ENCODE measurements at places on chromosomes 1 and 21. TPM values are rescaled to one million over a fixed set of nuclear protein-coding genes. Genes with fewer than 3 reads are reported as not detected.

The ANGPTL3 gene
- not detected for total RNA-seq

The LEFTY2 gene
- not detected for total RNA-seq

The SLC6A9 gene
- 11.4 TPM for total RNA-seq

The RNF186 gene
- total RNA-seq: not detected

The NES gene
- 6.1 TPM for total RNA-seq

The PPIAL4G gene
- total RNA-seq: not detected

The FCRL4 gene
- not detected for total RNA-seq

The RHBG gene
- total RNA-seq: not detected

The ZNF648 gene
- total RNA-seq: not detected

The COL24A1 gene
- total RNA-seq: 0.43 TPM

The FNDC5 gene
- 4.0 TPM for total RNA-seq

The TPTE gene
- not detected for total RNA-seq

The GDAP2 gene
- 17.9 TPM for total RNA-seq

The SPRR2A gene
- total RNA-seq: not detected

The CDC20 gene
- 6.7 TPM for total RNA-seq

The IFNLR1 gene
- not detected for total RNA-seq

The FCRL6 gene
- total RNA-seq: not detected

The MYBPH gene
- total RNA-seq: 0.14 TPM

The GRIK3 gene
- not detected for total RNA-seq

The PDZK1 gene
- total RNA-seq: 0.28 TPM

The KRTAP10-9 gene
- total RNA-seq: not detected

The SWT1 gene
- total RNA-seq: 4.5 TPM

The SARS1 gene
- total RNA-seq: 324 TPM

The CTSE gene
- total RNA-seq: not detected

The CR1L gene
- total RNA-seq: not detected

The ERICH3 gene
- not detected for total RNA-seq

The WNT4 gene
- total RNA-seq: 0.74 TPM

The ATAD3C gene
- not detected for total RNA-seq

The ITLN2 gene
- total RNA-seq: not detected

The GBP6 gene
- total RNA-seq: not detected

The ESRRG gene
- total RNA-seq: not detected

The B3GALT5 gene
- not detected for total RNA-seq

The RGS5 gene
- total RNA-seq: 4.0 TPM

The SPATA1 gene
- total RNA-seq: 0.71 TPM

The SPRR2F gene
- total RNA-seq: not detected

The MAB21L3 gene
- total RNA-seq: 0.28 TPM

The CSF3R gene
- 0.28 TPM for total RNA-seq

The CYP4A11 gene
- not detected for total RNA-seq

The KANK4 gene
- 0.09 TPM for total RNA-seq

The IFI44L gene
- 4.6 TPM for total RNA-seq

The LCE6A gene
- total RNA-seq: not detected

The KIF26B gene
- 25.8 TPM for total RNA-seq

The SLC44A5 gene
- total RNA-seq: 0.09 TPM

The AIM2 gene
- total RNA-seq: not detected

The TAS1R1 gene
- not detected for total RNA-seq

The BARHL2 gene
- not detected for total RNA-seq

The CFHR5 gene
- not detected for total RNA-seq

The CCDC27 gene
- total RNA-seq: not detected

The SMCP gene
- not detected for total RNA-seq

The CD1E gene
- total RNA-seq: not detected

The PFKFB2 gene
- total RNA-seq: 4.6 TPM

The TSSK3 gene
- total RNA-seq: 0.43 TPM

The CNTN2 gene
- total RNA-seq: not detected

The LINGO4 gene
- total RNA-seq: not detected

The CATSPER4 gene
- total RNA-seq: not detected

The LRRC8B gene
- total RNA-seq: 0.55 TPM

The VANGL1 gene
- 6.5 TPM for total RNA-seq

The OR2M3 gene
- not detected for total RNA-seq

The CYP2J2 gene
- total RNA-seq: under 0.01 TPM

All from smooth muscle cell of bladder (primary cell).